Stimulated activated CD8-positive, alpha-beta memory T cell treated with anti-CD3 and anti-CD28 coated beads, Interleukin-7, amount 100 ng/mL, for 4 hours (primary cell): ENCODE measurements at places on chromosomes 1 and 21.

DNA sequence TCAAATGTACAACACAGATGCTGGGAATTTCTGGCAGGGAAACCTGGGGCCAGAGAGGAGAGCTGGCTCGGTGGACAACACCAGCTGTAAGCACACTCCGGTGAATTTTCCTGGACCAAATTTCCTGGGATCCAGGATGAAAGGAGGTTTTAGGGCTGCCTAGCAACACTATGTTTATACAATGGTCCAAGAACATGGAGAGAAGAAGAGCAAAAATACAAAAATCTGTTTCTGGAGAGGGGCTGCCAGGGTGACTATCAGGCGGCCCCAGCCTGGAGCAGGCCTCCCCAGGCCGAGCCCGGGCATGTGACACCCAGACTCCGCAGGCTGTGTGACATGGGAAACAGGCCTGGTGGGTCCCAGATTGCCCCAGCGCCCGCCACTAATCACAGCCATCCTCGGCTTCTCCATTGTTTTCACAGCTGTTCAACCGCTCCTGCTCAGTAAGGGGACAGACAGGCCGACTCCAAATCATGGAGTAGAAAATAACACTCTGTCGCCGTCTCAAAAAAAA, 336.0 kb upstream of the NFIA start:
- DNase-seq = no peak

DNA sequence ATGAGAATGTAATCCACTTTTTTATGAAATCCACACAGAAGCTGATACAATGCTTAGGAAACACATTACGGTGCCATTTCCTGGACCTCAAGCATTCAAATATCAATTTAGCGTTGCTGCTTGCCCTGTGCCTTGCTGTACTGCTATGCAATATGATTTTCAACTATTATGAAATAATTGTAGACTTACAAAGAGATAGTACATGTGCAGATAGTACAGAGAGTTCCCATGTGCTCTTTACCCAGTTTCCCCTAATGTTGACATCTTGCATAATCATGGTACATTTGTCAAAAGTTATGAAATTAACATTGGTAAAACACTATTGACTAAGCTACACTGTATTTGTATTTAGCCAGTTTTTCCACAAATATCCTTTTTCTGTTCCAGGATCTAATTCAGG, 37.7 kb upstream of the PTBP2 start:
- DNase-seq = no peak

GRCh38 chr1:185610954-185611353, 123.2 kb upstream of the HMCN1 start:
- DNase-seq = no peak

- no peak for DNase-seq
Measured at GRCh38 chr1:60386249-60386648, 312.7 kb upstream of the C1orf87 start.

- no peak for DNase-seq
Measured at GRCh38 chr21:25428537-25428936, 178.7 kb downstream of the MRPL39 start.

DNA sequence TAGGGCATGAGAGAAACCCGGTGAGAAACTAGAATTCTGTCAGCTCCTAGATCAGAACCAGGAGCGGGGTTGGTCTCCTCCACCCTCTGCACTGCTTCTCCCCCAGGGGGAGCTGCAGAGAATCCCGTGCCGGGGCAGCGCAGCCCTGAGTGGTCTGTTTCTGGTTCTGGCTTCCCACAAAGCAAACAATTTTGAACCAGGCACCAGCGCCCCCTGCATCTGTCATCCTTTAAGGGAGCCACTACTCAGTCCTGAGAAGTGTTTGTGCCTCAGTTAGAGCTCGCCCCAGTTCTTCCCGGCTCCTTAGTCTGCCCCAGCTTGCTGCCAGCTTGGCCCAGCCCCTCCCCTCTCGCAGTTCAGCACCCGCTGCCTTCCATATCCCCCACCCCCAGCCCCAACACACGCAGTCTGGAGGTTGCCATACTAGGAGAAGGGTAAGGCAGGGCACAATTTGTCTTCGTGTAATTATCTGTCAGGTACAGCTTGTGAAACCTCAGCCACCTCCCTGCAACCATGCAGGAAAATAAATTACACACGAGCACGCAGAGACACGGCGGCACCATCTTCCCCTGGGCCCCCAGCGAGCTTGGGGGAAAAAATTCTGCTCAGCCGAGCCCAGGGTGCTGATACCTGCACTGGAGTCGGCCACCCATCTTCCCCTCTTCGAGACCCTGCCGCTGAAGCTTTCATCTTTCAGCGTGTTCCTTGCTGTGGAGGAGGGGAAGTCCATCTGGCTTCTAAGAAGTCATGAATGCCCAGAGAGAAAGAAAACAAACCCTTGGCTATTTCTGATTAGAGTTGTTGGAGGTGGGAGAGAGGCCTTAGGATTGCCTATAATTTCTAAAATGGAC, 62.6 kb upstream of the CD1D start:
- DNase-seq = peak; percentile 5

DNA sequence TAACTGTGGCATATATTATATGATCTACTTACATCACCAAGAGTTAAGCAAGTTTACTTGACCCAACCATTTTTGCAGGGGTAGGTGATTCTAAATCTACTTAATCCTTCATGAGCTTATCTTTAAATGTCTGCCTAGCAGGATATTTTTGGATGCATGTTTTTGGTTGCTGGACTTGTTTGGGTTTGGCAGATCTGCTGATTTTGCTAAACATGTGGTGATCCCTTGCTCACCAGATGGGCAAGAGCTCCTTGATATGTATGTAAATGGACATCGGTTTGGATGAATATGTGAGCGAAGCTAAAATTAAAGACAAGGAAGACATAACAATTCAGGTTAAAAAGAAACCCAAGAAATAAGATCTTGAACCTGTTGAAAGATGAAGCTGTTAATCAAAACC, 36.7 kb downstream of the FMN2 start:
- DNase-seq = no peak

DNA sequence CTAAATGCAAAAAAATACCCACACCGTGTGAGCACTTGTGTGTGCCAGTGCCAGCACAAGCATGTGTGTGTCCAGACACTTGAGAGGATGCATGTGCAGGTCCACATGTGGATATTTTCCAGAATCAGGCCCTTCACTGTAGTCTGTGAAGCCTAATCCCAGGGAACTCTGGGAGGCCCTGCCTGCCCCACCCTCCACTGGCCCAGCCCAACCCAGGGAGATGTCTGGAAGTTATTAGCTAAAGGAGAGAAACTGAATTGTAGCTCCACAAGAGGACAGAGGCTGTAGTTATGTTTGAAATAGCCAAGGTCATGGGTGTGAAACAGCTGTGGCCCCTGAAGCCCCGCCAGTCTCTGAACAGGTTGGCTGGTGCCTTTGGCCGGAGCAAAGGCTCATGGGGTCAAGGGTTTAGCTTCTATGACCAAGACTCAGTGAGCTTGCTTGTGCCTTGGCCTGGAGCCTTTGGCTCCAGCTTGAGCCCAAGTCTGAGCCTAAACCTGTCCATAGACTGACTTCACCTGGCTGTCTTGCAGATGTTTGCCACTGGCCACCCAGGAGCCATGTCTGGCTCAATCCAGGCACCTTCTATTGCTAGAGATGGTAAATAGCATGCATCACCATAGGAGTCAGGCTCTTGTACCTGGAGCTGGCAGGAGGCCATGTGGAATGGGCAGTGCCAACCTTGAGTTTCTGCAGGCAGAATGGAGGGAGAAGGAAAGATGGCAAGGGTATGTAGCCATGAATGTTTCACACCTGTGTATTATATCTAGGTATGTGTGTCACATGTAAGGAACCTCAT, 69.9 kb downstream of the TMEM53 start:
- no peak for DNase-seq

DNA sequence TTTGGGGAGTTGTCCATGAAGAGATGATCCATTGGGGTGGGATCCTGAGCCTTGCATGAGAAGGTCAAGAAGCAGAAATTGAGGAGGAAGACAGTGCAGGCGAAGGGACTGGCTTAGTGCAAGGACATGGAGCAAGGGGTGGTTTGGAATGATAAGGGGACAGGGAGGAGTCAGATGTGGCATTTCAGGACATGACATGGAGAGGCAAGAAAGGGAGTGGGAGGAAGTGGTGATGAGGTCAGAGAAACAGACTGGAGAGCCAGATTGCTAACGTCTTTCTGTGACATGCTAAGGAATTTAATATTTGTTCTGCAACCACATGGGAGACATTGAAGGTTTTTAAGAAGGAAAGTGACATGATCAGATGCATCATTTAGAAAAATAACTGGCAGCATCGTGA, 346.8 kb upstream of the FMN2 start:
- DNase-seq = no peak

- DNase-seq = no peak
Measured at GRCh38 chr1:226287587-226287986, 21.4 kb downstream of the LIN9 start.

GRCh38 chr1:203673550-203674411, 47.1 kb downstream of the ATP2B4 start:
- DNase-seq = peak; percentile 51

DNA sequence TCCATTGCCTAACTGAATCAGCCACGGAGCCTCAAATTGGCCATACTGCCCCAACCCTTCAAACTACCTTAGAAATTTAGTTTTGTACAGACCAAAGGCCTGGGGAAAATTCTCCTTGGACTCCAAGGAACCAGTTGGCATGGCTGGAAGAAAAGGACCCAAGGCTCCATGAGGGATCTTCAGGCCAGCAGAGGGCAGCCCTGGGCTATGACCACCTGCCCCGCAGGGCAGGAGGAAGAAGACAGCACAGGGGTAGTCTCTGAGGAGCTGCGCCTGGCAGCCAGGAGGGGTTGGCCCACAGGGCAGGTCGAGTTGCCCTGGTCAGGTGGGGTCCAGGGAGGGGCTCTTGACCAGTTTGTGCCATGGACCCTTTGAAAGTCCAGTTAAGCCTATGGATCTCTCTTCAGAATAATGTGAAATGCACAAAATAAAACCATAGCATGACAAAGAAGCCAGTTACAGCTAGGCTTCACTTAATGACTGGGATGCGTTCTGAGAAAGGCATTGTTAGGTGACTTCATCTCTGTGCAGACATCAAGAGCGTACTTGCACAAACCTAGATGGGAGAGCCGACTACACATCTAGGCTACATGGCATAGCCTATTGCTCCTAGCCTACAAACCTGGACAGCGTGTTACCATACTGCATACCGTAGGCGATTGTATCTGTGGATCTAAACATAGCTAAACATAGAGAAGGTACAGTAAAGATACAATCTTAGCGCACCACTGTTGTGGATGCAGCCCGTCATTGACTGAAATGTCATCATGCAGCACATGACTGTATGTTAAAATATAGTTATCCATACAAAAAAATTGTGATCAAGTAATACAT, 26.1 kb downstream of the CACNA1S start:
- peak; percentile 10 for DNase-seq

GRCh38 chr1:158328426-158328825, 2.9 kb downstream of the CD1B start:
- no peak for DNase-seq

DNA sequence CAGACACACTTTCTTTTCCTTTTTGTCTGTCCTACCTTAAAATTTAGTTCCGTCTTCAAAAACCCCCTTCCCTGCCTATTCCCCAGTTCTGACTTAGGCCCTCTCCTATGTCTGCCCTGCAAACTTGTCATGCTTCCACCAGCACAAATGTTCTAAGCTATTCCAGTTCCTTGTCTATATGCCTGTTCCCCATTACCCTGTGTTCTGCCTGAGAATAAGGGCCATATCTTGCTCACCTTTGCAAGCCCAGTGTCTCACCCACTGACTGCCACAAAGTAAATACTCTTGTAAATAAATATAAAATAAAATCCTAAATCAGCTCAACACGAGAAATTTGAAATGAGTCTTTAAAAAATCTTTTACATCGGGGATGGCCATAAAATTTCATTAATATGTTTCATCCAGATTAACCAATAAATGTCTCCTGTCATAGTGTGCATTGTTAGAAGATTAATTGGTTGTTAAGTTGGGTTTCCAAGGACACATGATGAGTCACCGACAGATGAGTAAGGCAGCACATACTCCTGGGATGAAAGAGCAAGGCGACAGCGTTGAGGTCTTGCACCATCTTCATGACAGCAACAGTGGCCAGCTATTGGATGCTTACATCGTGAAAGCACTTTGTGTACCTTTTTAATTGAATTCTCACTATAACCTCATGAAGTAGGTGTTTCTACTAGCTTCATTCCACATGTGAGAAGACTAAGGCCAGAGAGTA, 92.6 kb upstream of the NGF start:
- DNase-seq = no peak

- no peak for DNase-seq
Measured at GRCh38 chr1:17165823-17166222, 39.1 kb upstream of the PADI1 start.

GRCh38 chr21:29302359-29302875, 3.7 kb downstream of the BACH1 start:
- DNase-seq = no peak

GRCh38 chr1:40824591-40825434, 37.4 kb downstream of the CITED4 start:
- DNase-seq = no peak

DNA sequence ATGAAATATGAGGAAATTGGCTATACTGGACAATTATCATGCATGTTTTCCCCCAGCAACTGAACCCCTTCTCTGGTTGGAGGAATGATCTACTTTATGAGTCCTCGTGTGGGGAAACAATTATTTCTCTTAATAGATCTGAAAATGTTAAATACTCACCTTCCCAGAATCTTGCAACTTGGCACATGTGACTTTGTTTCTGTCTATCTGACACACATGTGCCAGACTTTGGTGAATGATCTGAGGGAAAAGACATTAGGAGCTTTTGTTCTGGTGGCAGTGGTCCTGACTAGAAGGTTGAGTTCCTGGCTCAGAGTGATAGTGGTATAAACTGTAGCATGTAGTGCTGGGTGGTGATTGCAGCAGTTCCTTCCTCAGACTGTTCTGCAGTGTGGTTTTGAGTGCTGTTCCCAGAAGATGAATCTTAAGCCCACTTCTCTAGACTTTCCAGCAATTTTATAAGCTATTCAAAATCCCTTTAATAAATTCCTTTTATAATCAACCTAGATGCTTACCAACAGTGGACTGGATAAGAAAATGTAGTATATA, 59.3 kb upstream of the B3GALNT2 start:
- no peak for DNase-seq

- DNase-seq = no peak
Measured at GRCh38 chr1:9338397-9339246, 45.9 kb downstream of the SPSB1 start.

GRCh38 chr1:69263921-69264391, 303.8 kb upstream of the LRRC7 start:
- no peak for DNase-seq

DNA sequence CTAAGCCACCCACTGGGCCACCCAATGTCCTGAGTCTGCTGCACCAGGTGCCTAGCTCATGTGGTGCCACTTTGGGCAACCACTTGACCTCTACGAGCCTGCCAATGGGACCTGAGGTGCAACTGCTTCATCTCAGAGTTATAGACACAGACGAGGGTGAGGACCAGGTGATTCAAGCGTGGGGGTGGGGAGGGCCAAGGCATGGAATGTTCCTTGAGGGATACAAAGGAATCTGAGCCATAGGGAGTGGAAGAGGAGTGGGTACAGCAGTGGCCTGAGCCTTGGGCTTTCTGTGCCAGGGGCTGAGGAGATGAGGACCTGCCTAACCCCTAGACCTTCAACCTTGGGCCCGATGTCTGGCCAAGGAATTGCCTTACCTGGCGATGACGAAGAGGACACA, 209.1 kb downstream of the GRIK3 start:
- no peak for DNase-seq
